ENCODE measurements at places on chromosomes 4 and X. TPM values are rescaled to one million over a fixed set of nuclear protein-coding genes. Genes with fewer than 3 reads are reported as not detected.
A peak's percentile ranks its signal among the peaks of the same experiment; 100 is the strongest.

Gene CXCL6
- not detected for total RNA-seq

Gene BMP3
- total RNA-seq, result not detected

Gene AFM
- total RNA-seq, result not detected

Gene NXT2
- total RNA-seq, result 59.9 TPM

Gene CNGA1
- total RNA-seq, result 0.17 TPM

Gene GLRA3
- not detected for total RNA-seq

Gene CCSER1
- total RNA-seq, result not detected

Gene MND1
- 18.8 TPM for total RNA-seq

Gene MYOZ2
- total RNA-seq, result not detected

Gene DMRTC1B
- total RNA-seq, result not detected

Gene ACOX3
- total RNA-seq, result 20.4 TPM

GRCh38 chrX:2627272-2627867, 63.7 kb upstream of the CD99 start:
- peak; percentile 43 for DNase-seq

GRCh38 chr4:96166806-96167205, 326.9 kb downstream of the PDHA2 start:
- DNase-seq, result no peak

- DNase-seq, result no peak
These were observed 31.5 kb upstream of the KLHL2 start for GRCh38 chr4:165175879-165176278.

DNA sequence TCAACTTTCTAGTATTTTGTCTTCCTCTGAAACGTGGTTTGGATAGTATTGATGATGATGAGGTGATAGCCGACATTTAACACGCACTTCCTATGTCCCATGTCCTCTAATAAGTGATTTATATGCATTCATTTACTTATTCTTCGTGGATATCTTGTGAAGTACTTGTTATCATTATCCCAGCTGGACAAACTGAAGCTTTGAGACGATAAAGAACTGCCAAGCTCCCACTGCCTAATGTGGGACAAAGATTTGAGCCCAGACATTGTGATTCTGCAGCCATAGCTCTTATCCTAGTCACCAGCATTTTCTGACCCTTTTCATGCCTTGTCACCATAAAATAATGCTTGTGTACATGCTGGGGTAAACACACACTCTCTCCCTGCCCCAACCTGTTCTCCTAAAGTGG, 92.5 kb downstream of the RAPGEF2 start:
- no peak for DNase-seq

DNA sequence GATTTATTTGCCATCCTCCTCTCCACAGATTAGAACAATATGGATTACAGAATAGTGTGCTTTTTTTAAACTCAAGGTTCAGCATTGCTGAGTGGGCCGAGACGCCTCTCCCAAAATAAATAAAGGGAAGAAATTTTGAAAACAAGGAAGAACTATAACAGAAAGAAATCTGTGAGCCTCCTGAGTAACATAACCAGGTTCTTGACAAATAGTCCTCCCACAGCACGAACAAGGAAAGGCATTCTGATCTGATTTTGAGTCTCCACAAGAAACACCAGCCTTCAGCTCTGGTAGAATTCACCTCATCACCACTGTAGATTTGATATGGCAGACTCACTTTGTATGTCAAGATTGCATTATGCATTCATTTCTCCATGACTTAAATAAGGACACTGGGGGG, 173.6 kb downstream of the HHIP start:
- no peak for DNase-seq

DNA sequence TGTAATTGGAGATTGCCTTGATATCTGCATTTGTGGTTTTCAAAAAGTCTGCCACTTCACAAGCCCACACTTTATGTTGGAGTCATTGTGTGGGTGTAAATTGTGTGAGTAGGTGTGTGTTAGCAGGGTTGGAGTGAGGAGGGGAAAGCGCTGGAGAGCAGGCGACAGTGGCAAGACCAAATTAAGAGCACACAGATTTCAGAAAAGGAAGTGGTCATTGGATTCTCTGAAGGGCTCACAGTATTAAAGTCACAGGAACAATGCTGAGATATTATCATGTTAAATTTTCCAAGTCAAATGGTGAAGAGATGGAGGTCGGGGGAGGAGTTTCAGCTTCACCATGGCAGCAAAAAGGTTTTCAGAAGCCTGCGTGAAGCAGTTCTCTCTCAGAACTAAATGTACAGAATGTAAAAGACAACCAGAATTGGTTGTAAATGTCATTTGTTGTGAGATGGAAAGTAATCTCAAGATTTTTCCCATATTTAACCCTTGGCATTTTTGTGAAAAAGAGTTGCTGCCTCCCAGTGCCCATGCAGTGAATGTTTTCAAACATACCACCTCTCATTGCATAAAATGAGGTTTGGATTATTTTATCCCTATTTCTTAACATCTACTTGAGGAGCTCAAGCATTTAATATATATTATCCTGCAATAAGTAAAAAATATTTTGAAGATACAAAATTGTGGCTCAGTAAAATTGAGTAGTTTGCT, 265.9 kb downstream of the ZNF674 start:
- DNase-seq, result peak; percentile 2

DNA sequence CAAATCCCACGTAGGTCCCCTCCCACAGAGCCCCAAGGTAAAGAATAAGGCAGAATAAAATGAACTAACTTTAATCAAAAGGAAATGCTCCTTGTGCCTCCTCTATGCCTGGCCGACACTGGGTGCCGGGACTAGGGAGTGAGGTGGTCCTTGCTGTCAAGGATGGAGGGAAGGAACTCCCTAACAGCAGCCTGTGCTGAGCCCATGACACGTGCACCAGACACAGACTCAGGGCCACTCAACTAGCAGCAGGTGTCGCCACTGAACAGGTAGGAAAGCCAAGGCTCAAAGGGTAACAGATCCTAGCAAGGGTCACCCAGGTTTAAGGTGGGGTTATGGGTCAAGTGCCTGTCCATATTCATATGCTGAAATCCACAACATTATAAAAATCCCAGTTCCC, 29.2 kb downstream of the MSX1 start:
- no peak for DNase-seq

GRCh38 chrX:2831471-2832228, 2.9 kb downstream of the GYG2 start:
- no peak for DNase-seq

DNA sequence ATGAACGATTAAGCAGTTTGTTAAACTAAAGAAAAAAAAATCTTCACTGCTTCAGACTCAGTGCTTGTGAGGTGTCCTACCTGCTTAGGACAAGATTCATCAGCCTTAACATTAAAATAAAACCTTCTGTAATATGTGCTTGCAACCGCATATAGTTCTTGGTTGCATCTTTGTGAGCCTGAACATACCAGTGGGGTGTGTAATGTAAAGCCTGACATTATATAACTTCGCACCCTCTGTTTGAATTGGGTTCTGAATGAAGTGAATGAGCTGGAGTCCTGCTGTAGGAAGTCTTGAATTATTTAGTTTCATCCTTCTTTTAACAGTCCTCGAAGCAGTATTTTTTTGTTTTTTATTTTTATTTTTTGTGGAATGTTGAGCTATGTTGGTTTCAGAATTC, 3.1 kb downstream of the KDM6A start:
- DNase-seq, result peak; percentile 6

- DNase-seq, result no peak
These were observed 106.5 kb downstream of the SOWAHB start for GRCh38 chr4:76791479-76791878.

GRCh38 chr4:75054078-75054477, 121.2 kb downstream of the PARM1 start:
- DNase-seq, result no peak

DNA sequence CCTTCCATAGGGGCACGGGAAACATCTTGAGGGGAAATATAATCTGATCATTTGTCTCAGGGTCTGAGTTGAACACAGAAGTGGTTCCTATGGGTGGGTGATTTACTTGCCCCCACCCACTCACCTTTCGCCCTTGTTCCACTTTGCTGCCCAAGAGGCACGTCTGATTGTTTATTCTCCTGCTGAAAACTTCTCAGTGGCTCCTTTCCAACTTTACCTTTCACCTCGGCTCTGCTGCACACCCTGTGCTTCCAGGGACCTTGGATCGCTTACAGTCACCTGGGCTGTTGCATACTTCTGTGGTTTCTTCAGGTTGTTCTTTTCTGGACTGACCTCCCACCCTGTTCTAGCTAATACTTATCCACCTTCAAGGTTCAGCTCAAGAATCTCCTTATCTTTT, 213.4 kb upstream of the JADE1 start:
- DNase-seq, result no peak

DNA sequence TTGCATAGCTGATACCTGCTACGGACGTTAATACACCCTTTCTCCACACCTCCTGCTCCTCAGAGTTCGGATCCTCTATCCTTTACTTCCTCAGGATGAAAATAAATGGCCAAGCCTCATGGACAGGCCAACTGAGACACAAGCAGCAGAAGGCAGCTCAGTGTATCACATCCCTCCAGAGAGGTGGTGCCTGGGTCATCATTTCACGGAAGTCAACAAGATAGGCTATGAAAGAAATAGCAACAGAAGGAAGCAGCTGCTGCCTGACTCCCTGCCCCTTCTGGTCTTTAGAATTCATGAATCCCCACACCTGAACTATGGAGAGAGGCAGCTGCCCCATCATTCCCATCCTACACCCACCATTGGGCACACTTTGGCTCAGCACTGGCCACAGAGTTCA, 267.1 kb upstream of the ETNPPL start:
- DNase-seq, result no peak

- no peak for DNase-seq
These were observed 2.6 kb downstream of the TIFA start for GRCh38 chr4:112282860-112283667.

DNA sequence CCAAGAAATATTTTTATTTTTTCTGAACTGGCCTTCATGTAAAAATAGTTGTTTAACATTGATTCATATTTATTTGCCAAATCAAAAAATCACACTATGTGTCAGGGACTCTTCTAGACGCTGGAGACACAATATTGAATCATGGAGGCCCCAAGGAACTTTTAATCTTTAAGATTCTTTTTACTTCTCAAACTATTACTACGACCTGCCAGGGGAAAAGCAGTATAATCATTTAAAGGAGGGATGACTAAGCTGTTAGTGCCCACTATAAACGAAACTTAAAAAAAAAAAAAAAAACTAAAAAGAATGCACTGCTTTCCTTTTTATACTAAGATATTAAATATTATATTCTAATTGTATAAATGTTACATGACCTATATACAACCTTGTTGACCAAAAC, 84.7 kb downstream of the PPA2 start:
- no peak for DNase-seq

DNA sequence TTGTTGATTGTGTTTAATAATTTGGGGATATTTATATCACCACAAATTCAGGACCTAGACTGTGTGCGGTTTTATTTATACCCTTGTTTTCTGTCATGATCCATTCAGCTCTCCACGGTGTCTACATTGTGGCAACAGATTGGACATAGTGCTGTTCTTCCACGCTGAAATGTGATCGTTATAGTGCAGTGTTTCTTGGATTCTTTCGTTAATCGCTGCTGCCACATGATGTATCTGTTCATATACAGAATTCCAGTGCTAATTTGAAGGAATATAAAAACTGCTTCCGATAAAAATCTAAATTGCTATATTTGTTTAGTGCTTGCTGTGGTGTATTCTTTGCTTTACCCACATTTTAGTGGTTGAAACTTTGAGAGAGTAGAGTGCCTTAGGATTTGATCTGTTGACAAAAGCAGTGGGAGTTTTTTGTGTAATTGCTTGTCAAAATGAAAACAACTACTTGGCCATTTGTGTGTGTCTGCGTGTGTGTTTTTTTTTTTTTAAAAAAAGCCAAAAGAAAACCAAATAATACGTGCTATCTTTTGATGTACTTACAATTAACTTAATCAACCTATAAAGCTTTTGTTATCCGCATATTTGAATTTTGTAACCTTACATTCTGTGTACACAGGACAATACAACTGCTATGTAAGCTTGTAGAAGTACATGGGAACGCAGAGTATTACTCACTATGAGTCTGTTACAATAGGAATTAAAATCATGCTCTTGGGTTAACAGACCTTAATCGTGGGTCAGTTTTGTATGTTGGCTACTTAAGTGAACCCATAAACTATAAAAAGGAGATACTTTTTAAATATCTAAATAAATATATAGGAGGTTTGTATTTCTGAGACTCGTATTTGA, 353.3 kb downstream of the ARHGAP24 start:
- peak; percentile 25 for DNase-seq

- DNase-seq, result peak; percentile 84
These were observed 408.1 kb downstream of the DCAF12L2 start for GRCh38 chrX:125757794-125758564.

GRCh38 chrX:11349661-11350337, 56.6 kb downstream of the AMELX start:
- DNase-seq, result no peak

DNA sequence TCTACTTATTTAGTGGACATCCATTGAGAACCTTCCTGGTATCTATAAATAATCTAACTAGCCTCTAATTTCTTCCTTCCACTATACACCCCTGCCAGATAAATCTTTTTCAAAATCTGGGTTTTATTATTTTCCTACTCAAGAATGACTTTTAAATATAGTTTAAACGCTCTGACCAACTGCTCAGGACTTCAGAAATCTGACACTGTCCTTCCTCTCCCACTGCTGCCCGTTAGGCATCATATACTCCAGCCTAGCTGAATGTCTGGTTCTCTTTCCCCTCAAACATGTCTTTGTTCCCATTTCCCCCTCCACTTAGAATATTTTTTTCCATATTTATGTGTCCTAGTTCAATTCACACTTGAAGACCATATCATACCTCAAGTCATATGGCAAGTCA, 35.2 kb upstream of the CBLL2 start:
- DNase-seq, result no peak

DNA sequence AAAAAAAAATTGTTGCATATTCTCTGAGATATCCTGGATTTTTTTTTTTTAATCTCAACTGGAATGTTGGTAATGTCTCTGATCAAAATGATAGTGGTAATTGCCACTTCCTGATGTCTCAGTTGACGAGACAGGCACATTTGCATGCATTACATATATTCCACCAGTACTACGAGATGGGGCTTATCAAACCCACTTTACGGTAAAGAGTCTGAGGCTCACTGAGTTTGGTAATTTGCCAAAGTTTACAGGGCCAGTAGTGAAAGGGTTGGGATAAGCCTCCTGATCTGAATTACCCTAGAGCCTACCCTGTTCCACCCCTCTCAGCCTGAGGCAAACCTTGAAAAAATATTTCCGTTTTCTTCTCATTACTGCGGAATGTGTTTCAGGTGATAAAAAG, 5.3 kb downstream of the MAGEB2 start:
- DNase-seq, result no peak

GRCh38 chr4:183918696-183919095, 13.6 kb downstream of the STOX2 start:
- no peak for DNase-seq

- DNase-seq, result no peak
These were observed 36.9 kb upstream of the ADRA2C start for GRCh38 chr4:3729188-3729881.

- no peak for DNase-seq
These were observed 38.0 kb downstream of the DHRSX start for GRCh38 chrX:2462780-2463179.

- DNase-seq, result no peak
These were observed 22.2 kb downstream of the CYBB start for GRCh38 chrX:37802028-37802427.

GRCh38 chrX:70044541-70045245, 5.0 kb downstream of the AWAT2 start:
- peak; percentile 63 for DNase-seq

- DNase-seq, result peak; percentile 17
These were observed 54.6 kb downstream of the PROM1 start for GRCh38 chr4:16029262-16029661.

- DNase-seq, result no peak
These were observed 98.8 kb upstream of the STX18 start for GRCh38 chr4:4640692-4641091.

- DNase-seq, result no peak
These were observed 6.0 kb upstream of the BST1 start for GRCh38 chr4:15696866-15697265.
